ENCODE measurements at places on chromosomes 5 and 9. TPM values are rescaled to one million over a fixed set of nuclear protein-coding genes. Genes with fewer than 3 reads are reported as not detected.

DNA sequence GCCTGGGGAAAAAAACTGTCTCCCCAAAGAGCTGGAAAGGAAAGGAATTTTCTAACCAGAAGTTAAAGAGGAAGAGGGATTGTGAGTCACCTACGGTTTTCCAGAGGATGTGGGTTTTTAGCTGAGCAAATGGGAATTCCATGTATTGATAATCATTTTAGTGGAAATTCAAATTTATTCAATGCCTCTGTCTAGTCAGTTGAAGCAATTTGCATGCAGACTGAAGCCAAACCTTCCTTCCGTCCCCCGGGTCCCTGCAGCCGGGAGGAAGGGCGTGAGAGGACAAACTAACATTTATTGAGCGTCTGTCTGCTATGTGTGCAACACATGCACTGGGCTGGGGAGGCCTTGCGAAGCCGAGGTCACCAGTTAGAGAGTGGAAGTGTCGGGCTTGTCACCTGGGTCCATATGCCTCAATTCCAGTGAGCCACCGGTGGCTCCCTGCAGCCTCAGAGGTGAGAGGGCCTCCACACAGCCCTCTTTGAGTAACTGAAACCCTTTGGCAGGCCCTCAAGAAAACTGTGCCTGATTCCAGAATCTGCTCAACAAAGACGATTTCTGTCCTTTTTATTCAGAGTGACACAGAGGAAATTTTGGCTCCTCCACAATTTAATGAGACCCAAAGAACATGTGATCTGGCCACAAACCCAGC is 70.3 kb downstream of the COL27A1 start:
- DNase-seq, result peak; percentile 49

- DNase-seq, result no peak
Measured at GRCh38 chr5:80142996-80143395, 107.8 kb downstream of the THBS4 start.

- no peak for DNase-seq
Measured at GRCh38 chr9:92966518-92966800, 19.1 kb downstream of the FGD3 start.

The ACTBL2 gene
- 0.34 TPM for polyA plus RNA-seq

The STC2 gene
- 184 TPM for polyA plus RNA-seq

The OTULIN gene
- 13.7 TPM for polyA plus RNA-seq

DNA sequence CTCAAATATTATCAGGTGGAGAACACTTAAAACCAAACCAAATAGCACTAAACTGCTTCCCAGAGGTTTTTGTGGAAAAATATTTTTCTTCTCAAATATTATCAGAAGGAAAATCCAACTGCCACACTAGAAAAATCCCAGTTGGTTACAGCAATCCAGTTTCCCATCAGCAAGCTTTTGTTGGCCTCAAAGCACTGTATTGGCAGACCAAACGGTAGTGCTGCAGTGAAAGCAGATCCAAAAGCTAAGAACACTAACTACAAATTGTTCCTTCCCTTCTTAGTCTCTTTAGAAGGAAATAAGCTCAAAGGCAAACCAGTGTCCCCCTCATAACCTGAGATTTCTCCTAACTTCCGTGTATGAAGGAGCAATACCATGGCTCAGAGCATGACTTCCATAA is 105.3 kb downstream of the TRIM36 start:
- no peak for DNase-seq

GRCh38 chr5:140548791-140549190 is 1.3 kb downstream of the EIF4EBP3 start:
- DNase-seq, result no peak

- DNase-seq, result no peak
Measured at GRCh38 chr5:45094876-45095440, 286.2 kb downstream of the MRPS30 start.

The CER1 gene
- not detected for polyA plus RNA-seq

DNA sequence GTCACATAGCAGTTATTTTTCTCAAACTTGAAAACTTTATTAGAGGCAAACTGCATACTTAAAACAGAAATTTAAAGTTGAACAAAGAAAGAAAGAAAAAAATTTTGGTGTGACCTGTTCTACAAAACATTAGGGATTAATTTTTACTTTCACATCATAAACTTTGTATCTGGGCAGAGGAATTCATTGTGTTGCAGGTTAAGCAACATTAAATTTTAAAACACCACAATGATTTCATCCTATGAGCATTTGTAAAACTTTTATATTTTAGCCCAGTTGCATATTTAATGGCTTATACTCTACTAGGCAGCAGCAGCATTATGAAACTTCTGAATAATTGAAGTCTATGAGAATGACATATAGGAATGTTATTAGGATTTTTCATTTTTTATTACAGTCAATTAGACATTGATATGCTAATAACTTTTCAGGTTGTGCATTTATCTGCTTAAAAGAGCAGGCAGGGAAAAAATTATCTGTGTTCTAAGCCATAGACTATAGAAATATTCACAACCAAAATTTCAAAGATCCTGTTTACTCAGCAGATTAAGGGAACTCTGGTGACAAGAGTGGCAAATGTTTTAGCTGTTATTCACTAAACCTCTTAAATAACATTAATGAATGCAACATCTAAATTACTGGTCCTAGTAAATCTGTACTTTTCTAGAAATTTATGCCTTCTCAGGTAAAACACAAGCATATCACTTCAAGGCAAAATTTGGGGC is 1088.5 kb upstream of the CDH6 start:
- DNase-seq, result no peak

GRCh38 chr5:82334085-82334692 is 56.0 kb upstream of the RPS23 start:
- DNase-seq, result peak; percentile 42

The FAM221B gene
- not detected for polyA plus RNA-seq

The PCA3 gene
- polyA plus RNA-seq, result not detected

GRCh38 chr5:145283141-145283810 is 551.9 kb downstream of the PRELID2 start:
- DNase-seq, result peak; percentile 3

DNA sequence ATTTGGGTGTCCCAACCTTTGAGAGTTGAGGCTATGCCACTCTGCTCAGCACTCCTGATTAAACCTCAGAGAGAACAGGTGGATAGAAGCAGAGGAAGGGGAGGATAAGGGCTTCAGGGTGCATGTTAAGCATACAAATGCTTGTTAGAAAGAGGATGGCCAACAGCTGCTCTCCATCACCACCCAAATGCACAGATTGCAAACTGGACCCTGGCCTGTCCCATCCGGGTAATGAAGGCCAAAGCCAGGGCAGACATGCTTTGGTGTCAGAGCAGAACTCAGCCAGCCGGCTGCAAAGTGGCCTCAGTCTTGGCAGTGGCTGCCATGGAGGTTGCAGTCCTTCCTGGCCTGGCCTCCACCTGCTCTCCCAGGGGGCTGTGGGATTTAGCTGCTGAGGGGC is 84.3 kb downstream of the SIL1 start:
- no peak for DNase-seq

DNA sequence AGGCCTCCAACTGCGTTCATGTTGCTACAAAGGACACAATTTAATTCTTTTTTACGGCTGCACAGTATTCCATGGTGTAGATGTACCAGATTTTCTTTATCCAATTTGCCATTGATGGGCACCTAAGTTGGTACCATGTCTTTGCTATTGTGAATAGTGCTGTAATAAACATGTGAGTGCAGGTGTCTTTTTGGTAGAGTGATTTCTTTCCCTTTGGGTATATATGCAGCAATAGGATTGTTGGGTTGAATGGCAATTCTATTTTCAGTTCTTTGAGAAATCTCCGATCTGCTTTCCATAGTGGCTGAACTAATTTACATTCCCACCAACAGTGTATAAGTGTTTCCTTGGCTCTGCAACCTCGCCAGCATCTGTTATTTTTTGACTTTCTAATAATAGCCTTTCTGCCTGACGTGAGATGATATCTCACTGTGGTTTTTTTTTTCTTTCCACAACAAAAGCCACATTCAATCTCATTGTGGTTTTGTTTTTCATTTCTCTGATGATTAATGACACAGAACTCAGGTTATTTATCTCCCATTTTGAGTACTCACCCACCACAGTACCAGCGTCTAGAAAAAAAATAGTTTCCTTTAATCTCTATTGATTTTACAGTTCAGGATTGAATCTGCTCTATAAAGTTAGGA is 21.9 kb downstream of the ARRDC3 start:
- DNase-seq, result no peak

The COL15A1 gene
- polyA plus RNA-seq, result 8.8 TPM

- DNase-seq, result no peak
Measured at GRCh38 chr9:105846825-105847224, 152.5 kb downstream of the TMEM38B start.

GRCh38 chr5:39742916-39743315 is 318.1 kb upstream of the DAB2 start:
- DNase-seq, result peak; percentile 12

DNA sequence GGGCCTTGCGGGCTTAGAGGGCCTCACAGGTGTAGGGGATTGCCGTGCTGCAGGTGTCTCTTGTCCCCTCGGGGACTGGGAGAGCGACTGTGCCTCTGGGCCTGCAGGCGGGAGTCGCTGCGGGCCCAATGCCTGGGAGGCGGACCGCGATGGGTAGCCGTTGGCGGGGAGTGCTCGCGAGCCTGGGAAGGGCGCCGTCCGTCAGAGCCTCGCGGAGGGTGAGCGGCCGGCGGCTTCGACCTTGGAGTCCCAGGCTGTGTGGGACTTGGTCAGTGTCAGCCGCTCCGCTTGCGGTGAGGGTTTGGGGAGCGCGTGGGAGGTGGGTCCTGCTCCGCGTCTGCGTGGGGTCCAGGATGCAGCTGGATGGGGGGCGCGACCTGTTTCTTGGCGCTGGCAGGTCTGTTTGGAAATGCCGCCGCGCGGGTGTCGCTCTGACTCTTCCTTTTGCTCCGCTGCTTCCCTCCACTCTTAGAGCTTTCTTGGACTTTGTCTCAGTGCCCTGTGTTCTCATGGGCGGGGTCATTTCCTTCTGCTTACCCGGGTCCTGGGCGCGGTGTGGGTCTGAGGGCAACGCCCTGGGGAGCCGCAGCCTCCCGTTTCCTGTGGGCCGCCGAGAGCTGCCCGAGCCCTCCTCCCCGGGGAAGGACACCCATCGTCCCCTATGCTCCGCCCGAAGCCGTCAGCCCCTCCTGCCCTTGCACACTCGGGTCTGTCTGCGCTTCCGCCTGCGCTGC is 88.9 kb upstream of the CACNA1B start:
- no peak for DNase-seq

The FBP2 gene
- polyA plus RNA-seq, result not detected

The NUDT2 gene
- 17.6 TPM for polyA plus RNA-seq

DNA sequence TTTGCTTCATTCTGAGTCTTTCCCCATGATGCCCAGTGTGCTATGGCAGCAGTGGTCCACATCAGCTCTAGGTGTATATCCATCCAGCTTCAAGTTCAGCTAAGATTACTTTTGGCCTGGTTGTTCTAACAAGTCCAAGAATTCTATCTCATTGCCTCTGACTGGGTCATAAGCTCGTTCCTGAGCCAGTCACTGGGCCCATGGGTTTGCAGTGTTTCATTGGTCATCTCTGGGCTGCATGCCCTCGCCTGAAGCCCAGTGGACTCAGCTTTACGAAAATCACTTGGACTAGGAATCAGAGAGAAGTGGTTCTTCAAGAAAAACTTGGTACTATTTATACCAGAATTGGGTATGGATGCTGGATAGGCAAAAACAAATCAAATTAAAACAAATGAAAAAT is 16.1 kb upstream of the ARHGAP26 start:
- no peak for DNase-seq

The TRIM14 gene
- polyA plus RNA-seq, result 7.8 TPM

GRCh38 chr5:102921341-102922044 is 166.4 kb downstream of the PAM start:
- peak; percentile 65 for DNase-seq

GRCh38 chr5:132294728-132295504 is 722 bp downstream of the SLC22A4 start:
- peak; percentile 97 for DNase-seq

DNA sequence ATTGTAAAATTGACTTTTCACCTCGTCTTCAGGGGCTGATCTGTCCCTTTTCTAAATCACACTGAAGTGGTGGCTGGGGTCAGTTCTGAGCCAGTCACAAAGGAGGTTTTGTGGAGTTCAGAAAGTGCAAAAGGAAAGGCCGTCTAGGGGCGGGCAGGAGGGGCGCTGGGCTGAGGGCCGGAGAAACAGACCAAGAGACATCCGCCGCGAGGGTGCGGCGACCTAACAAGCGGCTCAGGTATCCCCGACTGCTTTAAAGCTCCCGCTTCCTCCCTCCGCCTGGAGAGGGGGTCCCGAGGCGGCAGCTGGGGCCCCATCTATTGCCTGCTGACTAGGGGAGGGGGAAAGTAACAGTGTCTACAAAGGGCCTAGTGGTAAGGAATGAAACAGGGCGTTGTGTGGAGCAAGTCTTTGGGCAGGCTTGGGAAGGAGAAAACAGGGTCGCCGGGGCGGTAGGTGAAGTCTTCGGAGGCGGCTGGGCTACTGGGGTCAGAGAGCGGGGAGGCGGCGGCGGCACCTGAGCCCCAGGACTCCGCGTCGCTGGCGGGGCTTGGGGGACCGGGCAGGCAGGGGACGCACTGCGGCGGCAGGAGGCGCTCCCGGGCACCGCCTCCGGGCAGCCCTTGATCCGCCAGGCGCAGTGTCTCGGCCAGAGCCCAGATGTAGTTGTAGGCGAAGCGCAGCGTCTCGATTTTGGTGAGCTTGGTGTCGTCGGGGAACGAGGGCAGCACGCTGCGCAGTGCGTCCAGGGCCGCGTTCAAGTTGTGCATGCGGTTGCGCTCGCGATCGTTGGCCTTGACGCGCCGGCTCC is 950 bp downstream of the NEUROG1 start:
- DNase-seq, result peak; percentile 16

The CCNJL gene
- polyA plus RNA-seq, result not detected

GRCh38 chr5:130002183-130002582 is 97.9 kb downstream of the CHSY3 start:
- no peak for DNase-seq

GRCh38 chr9:14312719-14313377 is 1.1 kb downstream of the NFIB start:
- peak; percentile 46 for DNase-seq

DNA sequence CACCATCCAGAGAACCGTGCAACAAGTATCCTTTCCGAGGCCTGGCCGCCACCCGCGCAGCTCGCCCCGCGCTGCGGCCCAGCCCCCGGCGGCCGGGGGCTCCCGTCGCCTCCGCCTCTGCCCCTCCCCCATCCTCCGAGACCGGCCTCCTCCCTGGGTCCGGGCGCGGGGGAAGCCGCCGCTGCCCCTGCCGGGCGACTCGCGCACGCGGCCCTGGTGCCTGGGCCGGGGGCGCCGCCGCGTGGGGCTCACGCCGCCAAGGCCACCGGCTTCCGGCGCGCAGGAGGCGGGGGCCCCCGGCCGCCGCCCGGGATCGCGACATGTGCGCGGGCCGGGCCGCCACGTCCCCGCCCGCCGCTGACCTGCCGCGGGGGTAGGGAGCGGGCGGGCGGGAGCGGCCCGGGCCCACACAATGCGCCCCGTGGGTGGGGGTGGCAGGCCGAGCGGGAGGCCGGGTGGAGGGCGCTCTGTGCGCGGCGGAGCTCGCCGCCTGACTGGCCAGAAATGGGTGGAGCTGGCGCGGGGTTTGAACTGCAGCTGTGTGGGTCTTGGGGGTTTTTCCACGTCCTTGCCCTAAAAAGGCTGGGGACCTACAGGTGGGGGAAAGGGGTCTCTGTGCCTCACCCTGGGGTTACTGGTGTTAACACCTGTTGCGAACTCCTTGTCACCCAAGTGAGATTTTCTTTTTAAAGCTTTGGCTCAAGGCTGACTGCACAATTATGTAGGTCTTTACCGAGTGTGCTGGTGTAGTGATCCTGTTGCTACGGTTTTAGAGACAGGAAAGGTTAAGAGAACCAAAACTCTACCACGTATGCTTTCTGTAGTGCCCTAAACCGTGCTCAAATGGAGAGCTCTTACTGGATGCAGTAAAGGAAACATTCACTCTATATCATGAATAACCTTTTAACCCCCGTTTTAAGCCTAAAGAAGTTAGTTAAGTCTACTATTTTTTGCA is 32.3 kb downstream of the TNPO1 start:
- peak; percentile 73 for DNase-seq

GRCh38 chr9:100354121-100354800 is 1.5 kb upstream of the TEX10 start:
- peak; percentile 3 for DNase-seq

Data from GM23248 (cell line).